GM12892 (cell line): ENCODE measurements at places on chromosomes 5 and 9.

DNA sequence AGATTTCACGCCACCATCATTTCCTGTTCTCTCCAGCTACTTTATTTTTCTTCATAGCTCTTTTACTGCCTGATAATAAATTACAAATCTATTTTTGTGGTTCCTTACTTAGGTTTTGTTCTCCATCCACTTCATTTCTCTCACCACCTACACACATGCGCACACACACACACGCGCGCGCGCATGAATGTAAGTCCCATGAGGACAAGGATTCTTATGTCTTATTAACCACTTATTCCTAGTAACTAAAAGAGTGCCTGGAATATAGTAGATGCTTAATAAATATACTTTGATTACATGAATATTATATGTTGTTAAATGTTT lies 116.5 kb downstream of the TRPM6 start:
- no peak for DNase-seq

DNA sequence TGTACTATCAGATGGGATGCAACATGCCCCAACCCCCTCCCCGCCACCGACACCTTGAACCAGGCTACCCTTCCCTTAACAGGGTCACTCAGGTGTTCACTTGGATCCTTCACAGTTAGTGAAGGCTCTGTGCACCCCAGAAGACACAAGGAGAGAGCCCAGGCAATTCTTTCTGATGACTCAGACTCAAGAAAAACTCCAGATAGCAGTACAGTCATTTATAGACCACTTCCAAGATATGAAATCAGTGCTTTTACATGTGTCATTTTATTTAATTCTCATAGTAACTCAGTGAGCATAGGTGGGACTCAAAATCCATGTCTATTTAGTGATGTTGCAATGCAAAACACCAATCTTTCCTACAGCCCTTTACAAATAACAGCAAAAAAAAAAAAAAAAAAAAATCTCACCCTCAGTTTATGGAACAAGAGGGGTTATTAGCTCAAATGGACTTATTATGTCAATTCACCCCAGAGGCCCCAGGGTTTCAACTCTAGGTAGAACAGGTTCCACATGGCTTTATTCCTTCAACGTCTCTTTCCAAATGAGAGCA lies 71.9 kb downstream of the FOXD1 start:
- DNase-seq, result no peak

DNA sequence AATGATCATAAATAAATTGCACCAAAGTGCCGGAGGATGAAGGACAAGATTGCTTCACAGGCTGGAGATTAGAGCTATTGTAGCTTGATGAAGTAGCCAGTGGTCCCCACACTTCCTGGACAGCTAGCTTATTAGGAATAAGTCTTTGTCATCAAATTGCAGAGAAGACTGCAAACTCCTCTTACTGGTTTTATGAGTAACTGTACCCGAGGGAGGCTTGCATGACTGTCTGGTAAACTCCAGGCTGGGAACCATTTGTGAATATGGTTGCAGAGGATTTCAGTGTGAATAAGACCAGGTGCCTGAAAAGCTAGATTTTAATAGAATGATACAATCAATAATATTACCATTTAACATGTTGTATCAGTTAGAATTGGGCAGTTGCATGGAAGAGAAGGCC lies 36.5 kb upstream of the SEMA5A start:
- DNase-seq, result no peak

DNA sequence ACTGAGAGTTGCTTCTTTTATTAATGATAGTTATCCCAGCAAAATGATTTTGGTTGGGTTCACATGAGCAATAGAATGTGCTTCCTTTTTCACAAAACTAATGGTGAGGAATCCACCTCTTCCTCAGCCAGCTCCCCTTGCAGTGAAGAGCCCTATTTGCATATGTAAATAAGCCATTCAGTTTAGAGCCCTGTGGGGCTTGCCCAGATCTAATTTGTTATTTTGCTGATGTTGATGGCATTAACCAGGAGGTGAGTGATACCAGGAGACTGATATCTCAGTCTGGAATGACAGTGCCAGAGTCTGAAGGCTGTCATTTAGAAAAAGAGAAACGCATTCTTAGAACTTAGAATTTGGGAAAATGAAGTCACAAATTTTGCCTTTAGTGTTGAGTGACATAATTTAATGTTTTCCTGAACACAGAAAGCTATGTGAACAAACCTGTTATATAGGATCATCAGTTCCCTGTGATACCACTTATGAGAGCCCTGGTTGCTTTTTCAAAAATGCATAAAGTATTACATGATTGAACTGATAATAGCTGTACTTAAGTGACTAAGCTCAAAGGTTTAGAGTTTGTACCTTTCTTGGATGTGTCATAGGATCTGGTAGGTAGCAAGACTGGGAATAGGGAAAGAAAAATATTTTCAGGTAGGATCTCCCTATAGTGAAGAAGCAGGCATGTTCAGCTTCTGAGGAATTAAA lies 271.6 kb downstream of the MAST4 start:
- no peak for DNase-seq

- DNase-seq, result no peak
Measured at GRCh38 chr5:144028058-144028457, 142.4 kb downstream of the YIPF5 start.

DNA sequence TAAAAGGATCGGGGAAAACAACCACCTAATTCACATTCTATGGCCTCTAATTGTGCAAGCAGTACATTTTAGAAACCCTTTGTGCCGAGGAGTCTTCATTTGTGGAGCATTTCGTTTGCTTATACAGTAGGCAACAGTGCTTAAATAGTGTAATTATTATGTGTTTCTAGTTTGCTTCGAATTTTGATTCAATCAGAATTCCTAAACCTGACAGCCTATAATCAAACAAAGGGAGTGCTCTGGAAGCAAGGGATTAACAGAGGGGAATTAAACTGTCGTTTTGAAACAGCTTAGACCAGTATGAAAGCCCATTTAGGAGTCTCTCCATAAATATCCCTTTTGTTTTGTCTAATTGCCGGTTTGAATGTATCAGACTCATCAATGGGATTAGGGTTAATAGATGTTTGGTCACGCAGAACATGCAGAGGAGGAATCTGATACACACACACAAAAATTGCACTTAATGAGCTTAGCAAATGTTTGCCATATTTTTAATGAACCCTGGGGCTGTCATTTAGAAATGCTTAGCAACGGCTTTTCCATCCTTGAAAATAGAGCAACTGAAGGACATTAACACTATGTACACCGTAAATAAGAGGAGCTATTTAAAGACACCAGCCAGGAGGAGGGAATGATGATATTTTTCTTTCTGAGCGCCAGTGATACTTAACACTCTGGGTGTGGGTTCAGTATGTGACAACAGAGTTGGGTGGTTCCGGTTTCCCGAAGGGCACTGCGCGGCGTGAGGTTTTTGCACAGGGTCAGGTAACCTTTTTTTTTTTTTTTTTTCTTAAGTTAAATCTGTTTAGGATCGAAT lies 404.7 kb downstream of the TLE4 start:
- no peak for DNase-seq

DNA sequence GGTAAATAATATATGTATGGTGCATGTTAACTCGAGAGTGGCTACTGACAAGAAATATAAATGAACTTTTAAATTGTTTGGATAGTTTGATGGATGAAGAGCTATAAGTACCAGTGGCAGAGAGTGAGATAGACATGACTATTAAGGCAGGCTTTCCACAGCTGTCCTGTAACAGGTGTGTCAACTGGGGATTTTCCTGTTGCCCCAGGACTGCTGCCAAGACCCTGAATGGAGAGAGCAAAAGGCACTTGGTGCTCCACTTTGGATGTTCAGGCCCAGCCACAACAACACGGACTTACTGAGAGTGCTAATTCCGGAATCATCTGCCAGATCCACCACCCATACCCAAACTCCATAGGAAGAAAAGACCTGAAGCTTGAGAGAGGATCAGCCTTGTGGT lies 215.1 kb downstream of the SEC61B start:
- DNase-seq, result no peak

DNA sequence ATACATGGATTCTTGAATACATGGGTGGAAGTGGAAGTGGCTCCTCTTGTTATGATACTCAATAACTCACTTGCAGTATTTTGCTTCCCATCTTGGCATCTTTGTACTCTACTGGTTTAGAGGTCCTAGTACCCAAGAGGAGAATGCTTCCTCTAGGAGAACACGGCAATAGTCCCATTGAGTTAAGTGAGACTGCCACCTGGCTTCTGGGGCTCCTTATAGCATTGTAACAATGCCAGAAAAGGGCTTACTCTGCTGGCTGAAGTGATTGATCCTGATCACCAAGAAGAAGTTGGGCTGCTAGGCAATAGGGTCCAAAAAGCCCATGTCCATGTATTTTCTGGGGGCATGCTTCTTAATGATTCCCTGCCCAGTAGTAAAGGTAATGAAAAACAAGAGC lies 627.6 kb upstream of the SGCD start:
- no peak for DNase-seq

DNA sequence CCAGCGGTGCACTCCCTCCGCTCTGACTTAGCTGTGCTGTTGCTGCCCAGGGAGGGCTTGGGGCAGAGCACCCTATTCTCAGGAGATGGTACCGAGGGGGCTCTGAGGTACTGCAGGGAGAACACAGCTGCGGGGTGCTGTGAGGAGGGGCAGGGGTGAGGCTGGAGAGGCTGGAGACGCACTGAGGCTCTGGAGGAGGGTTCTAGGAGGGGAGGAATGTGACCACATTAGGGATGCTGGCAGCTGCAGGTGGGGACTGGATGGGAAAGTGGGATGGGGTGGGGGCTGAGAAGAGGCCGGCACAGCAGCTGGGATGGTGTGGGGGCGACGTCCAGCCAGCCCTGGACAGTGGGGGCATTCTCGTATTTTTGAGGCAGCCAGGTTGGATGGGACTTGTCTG lies 20.9 kb downstream of the NCS1 start:
- DNase-seq, result no peak

GRCh38 chr5:163916376-163916775 lies 411.0 kb downstream of the MAT2B start:
- DNase-seq, result peak; percentile 7

DNA sequence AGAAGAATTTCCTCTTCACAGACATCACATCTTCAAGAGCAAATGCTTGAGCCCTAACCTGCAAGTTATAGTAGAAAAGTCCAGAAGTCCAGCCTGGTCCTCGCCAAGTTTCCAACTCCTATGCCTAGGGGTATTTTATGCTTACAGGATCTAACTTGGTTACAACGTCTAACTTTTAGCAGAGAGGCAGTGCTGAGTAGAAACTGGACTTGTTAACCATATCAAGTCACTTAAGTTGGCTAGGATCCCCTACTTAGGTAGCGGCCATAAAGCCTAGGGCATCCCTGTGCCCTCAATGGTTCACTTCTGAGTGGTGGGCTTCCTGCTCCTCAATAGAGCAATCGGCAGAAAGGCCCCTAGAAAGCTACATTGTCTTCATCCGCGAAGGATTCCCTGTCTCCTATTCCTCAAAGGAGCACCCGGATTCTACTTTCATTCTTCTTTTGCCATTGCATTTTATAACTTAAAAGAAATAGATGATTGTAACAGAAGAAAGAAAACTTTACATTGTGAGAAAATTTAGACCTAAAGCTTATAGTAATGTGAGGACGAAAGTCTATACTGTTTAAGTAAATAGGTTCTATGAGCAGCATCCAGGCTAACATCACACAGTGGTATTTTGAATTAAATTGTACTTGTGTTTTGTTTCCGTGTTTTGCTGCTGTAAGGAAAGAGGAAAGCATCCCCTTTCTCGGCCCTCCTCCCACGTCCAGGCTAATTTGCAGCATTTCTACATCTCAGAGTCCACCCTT lies 1.3 kb upstream of the MTAP start:
- DNase-seq, result no peak

DNA sequence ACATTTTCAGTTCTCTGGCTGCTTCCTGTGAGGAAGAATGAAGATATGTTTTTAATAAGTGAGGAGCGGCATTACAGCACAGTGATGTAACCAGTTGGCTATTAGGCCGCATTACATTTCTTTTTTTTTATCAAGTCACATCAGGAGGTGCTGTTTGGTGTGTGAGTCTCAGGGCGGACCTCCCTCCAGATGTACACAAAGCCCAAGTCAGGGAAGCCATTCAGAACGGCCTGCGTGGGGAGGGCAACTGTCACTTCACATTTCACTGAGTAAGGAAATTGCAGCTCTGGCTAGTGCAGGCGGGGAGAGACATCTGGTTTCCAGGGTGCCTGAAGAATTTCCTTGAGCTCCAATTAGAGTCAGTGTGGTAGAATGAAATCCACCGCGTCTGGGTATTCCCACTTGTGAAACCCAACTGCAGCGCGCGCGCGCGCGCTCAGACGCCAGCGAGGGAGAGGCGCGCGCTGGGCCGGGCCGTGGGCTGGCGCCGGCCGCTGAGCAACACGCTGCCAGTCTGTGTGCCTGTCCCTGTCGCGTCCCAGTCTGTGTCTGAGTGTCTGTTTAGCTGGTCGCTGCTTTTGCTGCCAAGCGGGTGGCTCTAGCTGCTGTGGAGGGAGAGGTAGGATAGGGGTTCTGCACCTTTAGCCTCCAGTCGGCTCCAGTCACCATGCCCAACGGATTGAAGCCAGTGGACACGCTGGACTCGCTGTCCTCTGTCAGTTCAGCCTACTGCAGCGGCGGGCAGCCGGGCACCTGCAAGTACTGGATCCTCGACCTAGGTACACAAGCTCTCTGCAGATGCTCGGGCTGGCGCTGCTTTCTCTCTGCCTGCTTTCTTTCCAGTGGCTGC lies 140.8 kb upstream of the OTULINL start:
- DNase-seq, result no peak

GRCh38 chr5:7844901-7845300 lies 6.0 kb downstream of the CFAP90 start:
- DNase-seq, result no peak

DNA sequence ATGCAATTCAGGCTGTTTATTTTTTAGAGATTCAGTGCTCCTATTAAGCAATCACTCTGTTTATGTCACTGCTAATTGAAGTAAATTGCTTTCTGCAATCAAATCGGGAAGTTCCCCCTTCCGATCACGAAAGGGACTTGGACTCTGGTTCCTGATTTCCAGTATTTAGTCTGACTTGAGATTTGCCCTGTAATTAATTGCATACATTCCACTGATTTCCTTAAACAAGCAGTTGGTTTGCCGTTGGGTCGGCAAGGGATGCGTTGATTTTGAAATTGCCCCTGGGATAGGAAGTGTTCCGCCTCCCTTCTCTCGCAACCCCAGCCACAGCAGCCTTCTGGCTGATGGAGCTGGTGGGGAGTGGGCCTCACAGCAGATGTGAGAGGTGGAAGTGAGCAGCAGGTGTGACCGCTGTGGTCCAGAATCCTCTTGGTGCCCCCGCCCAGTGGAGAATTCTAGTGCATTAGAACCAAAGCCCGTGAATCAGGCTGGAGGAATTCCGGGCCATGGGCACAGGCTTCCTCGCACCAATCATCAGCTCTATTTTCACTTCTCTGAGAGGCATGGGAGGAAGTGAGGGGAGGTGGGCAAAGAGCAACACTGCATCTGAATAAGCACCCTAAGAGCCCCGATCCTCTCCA lies 102.5 kb downstream of the SPRY4 start:
- no peak for DNase-seq
